Hepatic stellate cell (primary cell): ENCODE measurements at places on chromosomes 2 and 18.

- DNase-seq, result no peak
These were observed 123.3 kb upstream of the DCC start for GRCh38 chr18:52216666-52217065.

GRCh38 chr2:101200676-101201075 is 49.5 kb upstream of the TBC1D8 start:
- DNase-seq, result no peak

DNA sequence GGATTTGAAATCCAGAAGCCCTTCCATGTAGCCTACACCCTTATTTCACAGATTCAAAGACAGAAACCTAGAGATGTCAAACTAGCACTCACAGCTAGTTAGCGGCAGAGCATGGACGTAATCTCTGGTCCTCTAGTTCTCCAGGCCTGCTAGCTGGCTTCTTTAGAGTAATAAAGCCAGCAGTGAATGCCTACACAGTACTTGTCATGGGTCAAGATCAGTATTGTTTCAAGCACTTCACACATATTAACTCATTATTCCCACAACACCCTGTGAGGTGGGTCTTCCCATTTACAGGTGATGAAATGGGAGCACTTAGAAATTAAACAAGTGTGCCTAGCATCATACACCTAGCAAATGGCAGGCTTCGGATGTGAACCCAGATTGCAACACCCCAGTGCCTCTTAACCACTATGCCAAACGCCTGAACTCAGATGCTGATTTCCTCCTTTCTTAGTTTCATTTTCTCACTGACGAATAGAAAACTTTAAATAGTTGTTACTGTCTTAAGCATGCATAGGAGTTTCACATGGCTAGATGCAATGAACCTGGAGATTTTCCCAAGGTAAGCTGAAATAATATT is 14.5 kb upstream of the ZBTB14 start:
- no peak for DNase-seq

- DNase-seq, result no peak
These were observed 84.6 kb downstream of the FBXO15 start for GRCh38 chr18:74063023-74063422.

DNA sequence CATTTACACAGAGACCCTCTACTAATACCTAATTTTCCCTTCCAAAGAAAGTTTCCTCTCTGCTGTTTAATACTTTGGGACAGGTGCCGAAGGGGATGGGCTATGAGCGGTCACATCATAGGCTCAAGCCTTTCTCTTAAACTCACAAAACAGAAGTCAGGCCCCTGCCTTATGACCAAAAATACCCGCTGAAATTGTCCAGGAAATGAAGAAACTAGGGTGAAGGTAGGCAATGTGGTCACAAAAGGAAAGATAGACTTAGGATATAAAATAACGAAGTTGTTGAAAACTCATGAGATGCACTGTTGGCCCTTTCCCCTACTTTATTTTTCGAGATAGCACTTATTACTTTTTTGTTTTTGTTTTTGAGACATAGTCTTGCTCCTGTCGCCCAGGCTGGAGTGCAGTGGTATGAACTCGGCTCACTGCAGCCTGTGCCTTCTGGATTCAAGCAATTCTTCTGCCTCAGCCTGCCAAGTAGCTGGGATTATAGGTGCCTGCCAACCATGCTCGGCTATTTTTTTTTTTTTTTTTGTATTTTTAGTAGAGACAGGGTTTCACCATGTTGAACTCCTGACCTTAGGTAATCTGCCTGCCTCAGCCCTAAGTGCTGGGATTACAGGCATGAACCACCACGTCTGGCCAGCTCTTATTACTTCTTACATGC is 16.3 kb downstream of the SLC8A1 start:
- no peak for DNase-seq

DNA sequence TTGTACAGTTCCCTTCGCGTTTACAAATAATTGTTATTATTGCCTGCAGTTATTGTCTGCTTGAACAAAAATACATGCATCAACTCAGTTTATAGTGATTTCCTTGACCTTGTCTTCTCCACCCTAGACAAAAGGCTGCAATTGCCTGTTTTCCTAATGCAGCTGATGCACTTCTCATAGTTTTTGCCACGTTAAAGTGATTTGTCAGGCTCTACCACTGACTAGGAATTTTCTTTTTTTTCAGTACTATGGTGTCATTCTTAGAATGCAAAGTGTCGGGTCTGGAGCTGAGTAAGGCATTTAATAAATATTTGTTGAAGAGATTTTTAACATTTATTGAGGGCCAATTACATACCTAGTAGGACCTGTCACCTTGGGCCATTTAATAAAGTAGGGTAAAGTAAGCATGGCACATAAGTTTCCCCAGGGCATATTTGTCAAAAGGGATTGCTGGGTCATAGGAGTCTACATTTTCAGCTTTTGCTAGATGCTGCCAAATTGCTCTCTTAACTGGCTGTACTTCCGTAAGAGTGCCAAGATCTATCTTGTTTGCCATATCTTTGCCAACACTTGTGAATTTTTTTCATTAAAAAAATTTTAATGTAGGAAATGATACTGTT is 24.1 kb downstream of the ACSL3 start:
- DNase-seq, result no peak
